DMS53 (cell line): ENCODE measurements at places on chromosomes 13 and 19.

DNA sequence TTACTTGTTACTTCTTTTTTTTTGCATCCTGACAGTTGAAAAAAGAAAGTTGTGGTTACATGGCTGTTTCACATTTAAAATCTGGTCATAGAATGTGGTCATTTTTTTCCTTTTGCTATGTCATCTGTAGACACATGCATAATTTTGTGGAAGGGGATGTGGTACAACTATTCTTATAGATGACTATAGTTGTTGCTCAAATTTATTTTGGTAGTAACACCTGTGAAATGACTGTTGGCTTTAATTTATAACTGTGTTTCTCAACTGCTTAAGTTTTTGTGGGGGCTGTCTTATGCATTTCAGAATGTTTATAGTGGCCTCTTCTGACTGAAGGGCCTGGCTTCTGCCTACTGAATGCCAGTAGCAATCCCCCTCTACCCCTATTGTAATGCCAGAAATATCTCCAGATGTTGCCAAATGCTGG is 130.5 kb downstream of the PAN3 start:
- no peak for DNase-seq

GRCh38 chr13:23749288-23749873 is 139.8 kb downstream of the MIPEP start:
- no peak for DNase-seq

DNA sequence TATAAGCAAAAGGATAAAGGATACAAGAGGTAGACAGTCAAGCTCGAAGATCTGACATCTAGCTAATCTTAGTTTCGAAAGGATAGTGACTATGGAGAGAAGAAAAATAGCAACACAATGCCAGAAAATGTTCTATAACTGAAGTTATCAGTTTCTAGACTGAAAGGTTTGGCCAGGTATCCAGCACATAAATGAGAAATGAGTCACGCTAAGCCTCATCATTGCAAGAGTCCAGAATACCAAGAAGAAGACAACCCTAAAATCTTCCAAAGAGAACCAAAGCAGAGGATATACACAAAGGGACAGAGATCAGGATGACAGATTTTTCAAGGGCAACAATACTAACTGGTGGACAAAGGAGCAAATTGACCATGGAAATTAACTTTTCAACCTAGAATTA is 237.0 kb downstream of the POSTN start:
- no peak for DNase-seq

- no peak for DNase-seq
Measured at GRCh38 chr13:107413005-107413404, 802.3 kb downstream of the LIG4 start.

DNA sequence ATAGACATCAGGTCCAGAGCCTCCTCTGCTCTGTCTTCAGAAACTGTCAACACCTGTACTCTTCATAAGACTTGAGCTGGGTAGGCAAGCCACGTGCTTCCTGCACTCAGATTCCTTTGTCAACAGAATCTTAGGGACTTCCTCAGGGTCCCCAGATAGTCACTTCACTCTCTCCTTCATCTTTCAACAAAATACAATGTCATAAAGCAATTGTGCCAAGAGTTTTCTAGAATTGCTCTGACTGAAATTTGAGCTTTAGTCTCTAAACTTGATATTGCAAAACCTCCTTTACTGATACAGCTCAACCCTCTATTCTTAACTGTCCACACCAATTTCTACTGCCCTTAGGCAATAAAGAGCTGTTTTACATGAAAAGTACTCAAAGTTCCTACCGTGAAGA is 179.9 kb downstream of the IRS2 start:
- no peak for DNase-seq

DNA sequence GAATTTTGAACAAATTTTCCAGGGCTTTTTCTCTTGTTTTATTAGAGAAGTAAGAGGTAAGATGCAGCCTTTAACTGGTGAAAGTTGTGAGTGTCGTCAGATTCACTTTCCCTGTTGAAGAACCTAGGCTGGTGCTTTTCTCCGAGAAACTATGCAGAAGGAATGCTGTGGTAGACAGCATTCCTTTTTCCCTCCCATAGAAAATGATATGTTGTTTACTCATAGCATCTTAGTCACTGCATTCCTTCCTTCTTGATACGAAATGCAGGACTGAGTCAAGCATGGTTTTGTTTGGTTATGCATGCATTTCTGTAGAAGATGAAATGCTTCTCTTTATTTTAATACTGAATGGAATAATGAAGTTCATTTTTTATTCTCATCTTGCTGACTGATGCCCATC is 3.4 kb downstream of the ITGBL1 start:
- DNase-seq: no peak

DNA sequence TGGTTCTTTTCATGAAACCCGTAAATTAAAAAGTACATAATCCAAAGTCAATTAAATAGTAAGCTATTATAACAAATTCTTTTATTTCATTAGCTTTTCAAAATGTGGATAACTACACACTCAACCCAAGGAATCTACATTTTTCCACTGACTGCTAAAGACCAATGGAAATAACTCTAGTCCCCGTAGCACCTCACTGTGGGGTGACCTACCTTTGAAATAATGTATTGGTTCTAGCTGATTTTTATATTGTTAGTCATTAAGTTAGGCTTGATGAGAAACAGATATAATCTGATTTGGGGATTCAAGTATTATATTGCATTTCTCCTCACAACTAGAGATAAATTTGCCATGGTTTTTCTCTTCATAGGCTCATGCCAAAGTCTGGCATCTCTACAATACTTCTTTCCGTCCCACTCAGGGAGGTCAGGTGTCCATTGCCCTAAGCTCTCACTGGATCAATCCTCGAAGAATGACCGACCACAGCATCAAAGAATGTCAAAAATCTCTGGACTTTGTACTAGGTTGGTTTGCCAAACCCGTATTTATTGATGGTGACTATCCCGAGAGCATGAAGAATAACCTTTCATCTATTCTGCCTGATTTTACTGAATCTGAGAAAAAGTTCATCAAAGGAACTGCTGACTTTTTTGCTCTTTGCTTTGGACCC is 37.3 kb downstream of the KL start:
- DNase-seq: no peak

GRCh38 chr13:24032674-24033073 is 127.8 kb upstream of the SPATA13 start:
- DNase-seq: no peak

DNA sequence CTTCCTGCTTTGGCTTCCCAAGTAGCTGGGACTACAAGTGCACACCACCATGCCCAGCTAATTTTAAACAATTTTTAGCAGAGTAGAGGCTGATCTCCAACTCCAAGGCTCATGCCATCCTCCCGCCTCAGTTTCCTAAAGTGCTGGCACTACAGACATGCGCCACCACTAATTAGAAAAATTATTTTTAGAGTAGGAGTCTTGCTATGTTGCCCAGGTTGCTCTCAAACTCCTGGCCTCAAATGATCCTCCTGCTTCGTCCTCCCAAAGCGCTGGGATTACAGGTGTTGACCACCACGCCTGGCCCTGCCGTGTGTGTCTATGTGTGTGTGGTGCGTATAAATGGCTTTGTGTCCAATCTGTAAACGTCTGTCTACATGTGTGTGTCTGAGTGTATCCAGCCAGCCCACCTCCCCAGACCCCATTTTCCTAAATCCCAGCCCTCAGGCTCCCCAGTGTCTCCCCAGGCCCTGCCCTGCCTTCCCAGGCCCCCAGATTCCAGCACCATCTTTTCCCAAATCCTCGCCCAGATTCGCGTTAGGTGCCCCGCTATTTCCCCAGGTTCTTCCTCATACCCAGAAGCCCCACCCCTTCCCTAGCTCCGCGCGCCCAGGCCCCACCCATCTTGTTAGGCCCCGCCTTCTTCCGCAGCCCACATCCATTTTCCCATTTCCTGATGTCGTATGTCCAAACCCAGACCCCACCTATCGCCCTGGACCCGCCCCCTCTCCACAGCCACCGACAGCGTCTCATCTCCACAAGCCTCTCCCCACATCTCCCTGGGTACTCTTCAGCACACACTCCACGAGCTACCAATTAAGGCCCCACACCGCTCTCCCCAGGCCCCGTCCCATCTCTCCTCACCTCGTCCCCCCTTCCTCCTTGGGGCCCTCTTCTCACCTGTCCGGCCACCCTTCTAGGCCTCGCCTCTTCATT is 24.9 kb downstream of the SLC8A2 start:
- peak; percentile 62 for DNase-seq

GRCh38 chr13:39350461-39350881 is 252.5 kb downstream of the LHFPL6 start:
- DNase-seq: no peak

DNA sequence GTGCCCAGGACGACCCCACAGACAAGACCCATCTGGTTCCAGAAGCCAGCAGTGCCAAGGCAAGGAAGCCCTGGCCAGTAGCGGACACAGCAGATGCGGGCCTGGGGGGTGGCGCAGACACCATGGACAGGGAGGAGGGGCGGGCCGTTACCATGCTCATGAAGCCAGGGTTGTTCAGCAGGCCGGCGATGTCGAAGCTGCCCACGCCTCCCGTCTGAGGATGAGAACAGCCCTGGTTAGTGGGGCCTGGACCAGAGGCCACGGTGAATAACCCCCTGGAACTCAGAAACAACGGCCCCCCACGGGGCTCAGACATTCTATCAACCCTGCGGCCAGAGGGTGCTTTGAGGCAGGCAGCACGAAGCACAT is 21.5 kb upstream of the SLC39A3 start:
- DNase-seq: no peak

DNA sequence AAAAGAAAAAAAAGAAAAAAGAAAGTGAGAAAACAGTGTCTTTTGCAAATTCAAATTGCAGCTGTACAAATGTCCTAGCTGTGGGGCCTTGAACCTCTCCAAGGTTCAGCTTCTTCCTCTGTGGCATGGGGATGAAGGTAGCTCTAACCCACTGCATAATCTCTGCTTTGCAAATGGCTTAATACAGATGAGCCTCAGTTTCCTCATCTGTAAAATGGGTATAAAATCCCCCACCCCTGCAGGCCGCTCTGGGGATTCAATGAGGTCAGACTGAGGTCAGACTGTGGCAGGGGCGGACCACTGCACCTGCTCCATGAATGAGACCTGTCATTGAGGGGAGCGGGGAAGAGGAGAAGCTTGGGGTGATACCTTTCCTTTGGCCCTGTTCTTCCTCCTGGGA is 5.8 kb downstream of the DPF1 start:
- no peak for DNase-seq

DNA sequence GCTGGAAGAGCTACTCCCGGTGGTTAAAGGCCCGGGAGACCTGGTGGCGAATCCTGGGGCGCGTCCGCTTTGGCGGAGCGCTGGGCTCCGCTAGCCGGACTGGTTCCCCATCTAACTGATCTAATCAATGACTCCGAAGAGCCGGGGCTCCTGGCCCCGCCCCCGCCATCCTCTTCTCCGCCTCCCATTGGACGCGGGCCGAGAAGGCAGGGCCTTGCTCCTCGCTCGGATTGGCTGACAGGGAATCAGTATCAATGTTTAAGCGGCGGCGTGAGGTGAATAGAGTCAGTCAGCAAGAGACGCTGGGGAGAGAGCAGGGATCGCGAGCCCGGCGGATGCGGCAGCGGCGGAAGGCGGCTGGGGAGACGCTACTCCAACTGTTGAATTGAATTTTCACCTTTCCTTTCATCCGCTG is 1.7 kb upstream of the PCDH17 start:
- DNase-seq: peak; percentile 67

DNA sequence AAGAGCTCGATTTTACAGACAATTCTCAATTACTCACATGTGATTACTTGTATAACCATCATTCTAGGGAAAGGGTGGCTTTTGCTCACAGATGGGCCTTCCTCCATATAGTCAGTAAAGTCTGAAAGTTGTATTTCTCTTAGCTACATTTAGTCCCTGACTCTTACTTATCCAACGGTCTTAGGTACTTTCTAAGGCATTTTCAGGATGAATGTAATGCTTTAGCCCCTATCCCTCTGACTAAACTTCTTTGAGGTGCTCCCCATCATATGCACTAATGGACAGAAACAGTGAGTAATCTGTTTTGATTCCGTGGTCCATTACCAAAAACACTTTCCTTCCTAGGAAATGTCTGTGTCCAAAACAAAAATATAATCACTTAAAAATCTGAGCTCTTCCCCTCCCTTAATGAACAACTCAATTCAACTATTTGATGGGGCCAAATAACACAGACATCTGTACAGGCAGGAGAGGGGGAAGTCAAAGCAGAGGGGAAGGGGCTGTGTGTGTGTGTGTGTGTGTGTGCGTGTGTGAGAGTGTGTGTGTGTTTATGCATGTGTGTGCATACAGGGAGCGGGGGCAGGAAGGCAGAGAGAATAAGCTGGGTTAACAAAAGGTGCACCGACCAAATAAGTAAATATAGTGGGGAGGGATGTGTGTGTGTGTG is 84.9 kb downstream of the USP12 start:
- no peak for DNase-seq

DNA sequence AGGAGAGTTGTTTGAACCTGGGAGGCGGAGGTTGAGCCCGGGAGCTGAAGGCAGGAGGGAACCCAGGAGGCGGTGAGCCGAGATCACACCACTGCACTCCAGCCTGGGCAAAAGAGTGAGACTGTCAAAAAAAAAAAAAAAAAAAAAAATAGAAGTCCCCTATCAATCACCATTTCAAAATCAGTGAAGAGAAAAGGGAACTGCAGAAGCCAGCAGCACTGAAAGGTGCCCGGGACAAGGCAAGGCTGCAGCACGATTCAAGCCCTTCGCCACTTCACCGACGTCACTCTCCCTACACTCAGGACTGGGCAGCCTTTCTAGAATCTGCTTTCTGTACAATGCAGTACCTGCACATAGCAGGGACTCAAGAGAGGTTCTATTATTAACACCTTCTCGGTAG is 21.9 kb upstream of the USP12 start:
- no peak for DNase-seq

DNA sequence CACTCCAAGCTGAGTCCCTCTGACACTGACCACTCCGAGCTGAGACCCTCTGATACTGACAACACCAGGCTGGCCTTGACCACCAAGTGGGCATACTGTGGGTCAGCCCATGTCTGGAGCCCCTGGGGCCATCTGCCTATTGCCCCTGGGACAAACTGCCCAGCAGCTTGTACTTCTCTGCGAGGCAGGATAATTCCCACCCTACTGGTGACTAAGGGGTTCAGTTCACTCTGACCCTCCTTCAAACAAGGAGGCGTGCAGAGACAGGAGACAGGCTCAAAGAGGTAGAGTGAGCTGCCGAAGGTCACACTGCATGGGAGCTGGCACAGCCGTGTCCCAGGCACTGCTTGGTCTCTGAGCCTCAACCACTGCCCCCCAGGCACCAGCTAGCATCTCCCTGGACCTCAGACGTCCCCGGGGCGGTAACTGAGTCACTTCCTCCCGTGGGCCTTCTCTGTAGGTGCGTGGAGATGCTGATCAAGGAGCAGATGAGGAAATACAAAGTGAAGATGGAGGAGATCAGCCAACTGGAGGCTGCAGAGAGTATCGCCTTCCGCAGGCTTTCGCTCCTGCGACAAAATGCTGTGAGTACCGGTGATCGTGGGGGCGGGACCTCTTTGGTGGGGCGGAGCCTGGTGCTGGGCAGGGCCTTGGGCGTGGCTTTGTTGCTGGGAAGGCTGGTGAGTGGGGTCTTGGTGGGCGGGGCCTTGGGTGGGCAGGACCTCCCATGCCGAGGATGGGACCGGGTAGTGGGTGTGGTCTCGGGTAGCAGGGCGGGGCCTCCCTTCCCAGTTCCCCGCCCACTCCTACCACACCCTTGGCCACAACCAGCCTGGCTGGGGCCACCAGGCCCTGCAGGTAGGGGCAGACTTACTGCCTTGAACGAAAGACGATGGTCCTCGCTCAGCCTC is 5.8 kb upstream of the USE1 start:
- peak; percentile 22 for DNase-seq

- peak; percentile 85 for DNase-seq
Measured at GRCh38 chr13:30972888-30973377, 40.5 kb downstream of the TEX26 start.
